ENCODE measurements at places on chromosomes 6 and 20. TPM values are rescaled to one million over a fixed set of nuclear protein-coding genes. Genes with fewer than 3 reads are reported as not detected.

Gene RNF182
- not detected for total RNA-seq

DNA sequence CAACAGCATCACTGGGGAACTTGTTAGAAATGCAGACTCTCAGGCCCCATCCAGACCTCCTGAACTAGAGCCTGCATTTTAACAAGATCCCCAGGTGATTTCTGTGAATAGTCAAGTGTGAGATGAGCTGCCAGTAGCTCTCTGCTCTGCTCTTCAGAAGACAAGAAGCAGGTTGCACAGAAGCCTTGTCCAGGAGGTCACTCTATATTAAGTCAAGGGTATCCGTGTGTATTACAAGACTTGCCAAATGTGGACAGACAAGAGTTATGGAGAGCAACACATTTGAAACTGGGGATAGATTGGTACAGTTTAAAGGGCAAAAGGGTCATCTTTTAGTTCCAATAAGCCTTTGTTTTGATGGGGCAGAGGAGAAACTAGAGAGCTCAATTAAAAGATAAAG is 23.2 kb upstream of the RIN2 start:
- DNase-seq, result no peak
- no peak overlapping the region for H3K4me3 ChIP-seq
- H3K36me3 ChIP-seq, result no peaks in the 10 kb centered on the region
- no peaks in the 10 kb centered on the region for H3K27me3 ChIP-seq

Gene OR2B6
- not detected for total RNA-seq

DNA sequence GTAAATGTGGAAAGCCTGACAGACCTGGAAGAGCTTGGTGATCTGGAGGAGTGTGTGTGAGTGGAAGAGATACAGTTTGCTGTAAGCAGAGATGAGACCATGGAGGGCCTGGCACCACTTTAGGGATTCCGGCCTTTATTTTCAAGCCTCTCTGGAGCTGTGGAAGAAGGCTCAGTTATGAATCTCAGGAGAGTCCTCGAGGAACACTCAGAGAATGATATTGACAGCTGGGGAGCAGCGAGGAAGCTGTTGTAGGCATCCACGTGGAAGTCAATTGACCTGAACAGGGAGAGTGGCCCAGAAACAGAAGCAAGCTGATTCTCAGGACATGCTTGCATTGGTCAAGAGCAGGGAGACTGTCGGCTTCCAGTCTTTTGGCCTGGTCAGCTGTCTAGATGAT is 108.4 kb upstream of the FOXQ1 start:
- H3K27me3 ChIP-seq, result peaks cover 3% of the 10 kb centered on the region
- H3K36me3 ChIP-seq, result no peaks in the 10 kb centered on the region
- DNase-seq, result no peak
- no peaks in the 10 kb centered on the region for H3K4me1 ChIP-seq
- no peak overlapping the region for H3K4me3 ChIP-seq

DNA sequence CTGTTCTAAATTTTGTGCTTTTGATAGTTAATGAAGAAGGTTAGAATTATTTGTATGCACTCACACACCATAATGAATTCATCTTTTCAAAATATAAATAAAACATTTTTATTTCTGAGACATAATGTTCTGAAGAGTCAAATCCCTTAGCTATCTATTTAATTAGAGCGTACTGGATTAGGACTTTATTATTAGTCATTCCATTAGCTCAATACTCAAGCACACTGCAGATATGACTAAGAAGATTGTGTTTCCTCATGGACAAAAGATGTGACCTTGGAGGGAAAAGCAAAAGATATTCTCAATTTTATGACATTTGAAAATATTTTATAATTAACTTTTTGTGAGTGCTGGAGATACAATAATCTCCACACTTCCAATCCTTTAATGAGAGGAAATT is 666.4 kb downstream of the CD109 start:
- no peaks in the 10 kb centered on the region for H3K4me1 ChIP-seq
- no peak overlapping the region for H3K27ac ChIP-seq
- no peak for DNase-seq
- H3K27me3 ChIP-seq, result no peaks in the 10 kb centered on the region
- H3K4me3 ChIP-seq, result no peak overlapping the region
- no peaks in the 10 kb centered on the region for H3K36me3 ChIP-seq

DNA sequence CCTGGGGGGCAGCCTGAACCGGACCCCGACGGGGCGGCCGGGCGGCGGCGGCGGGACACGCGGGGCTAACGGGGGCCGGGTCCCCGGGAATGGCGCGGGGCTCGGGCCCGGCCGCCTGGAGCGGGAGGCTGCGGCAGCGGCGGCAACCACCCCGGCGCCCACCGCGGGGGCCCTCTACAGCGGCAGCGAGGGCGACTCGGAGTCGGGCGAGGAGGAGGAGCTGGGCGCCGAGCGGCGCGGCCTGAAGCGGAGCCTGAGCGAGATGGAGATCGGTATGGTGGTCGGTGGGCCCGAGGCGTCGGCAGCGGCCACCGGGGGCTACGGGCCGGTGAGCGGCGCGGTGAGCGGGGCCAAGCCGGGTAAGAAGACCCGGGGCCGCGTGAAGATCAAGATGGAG is 636 bp downstream of the SRF start:
- no peaks in the 10 kb centered on the region for H3K27me3 ChIP-seq
- H3K27ac ChIP-seq, result peak overlapping the region; percentile 87
- peak; percentile 45 for DNase-seq
- H3K36me3 ChIP-seq, result peaks cover 43% of the 10 kb centered on the region
- H3K4me1 ChIP-seq, result peaks cover 51% of the 10 kb centered on the region

GRCh38 chr6:133594652-133595110 is 294.2 kb upstream of the TCF21 start:
- no peak overlapping the region for H3K4me3 ChIP-seq
- no peak overlapping the region for H3K27ac ChIP-seq
- H3K27me3 ChIP-seq, result no peaks in the 10 kb centered on the region
- no peaks in the 10 kb centered on the region for H3K4me1 ChIP-seq
- no peaks in the 10 kb centered on the region for H3K36me3 ChIP-seq

- peak overlapping the region; percentile 80 for H3K4me3 ChIP-seq
- H3K27ac ChIP-seq, result peak overlapping the region; percentile 80
- H3K27me3 ChIP-seq, result no peaks in the 10 kb centered on the region
- H3K36me3 ChIP-seq, result peaks cover 14% of the 10 kb centered on the region
- peaks cover 38% of the 10 kb centered on the region for H3K4me1 ChIP-seq
Observed at GRCh38 chr20:62066983-62067433, 1.3 kb upstream of the TAF4 start.

- no peak overlapping the region for H3K4me3 ChIP-seq
- no peak overlapping the region for H3K27ac ChIP-seq
- H3K27me3 ChIP-seq, result peaks cover 10% of the 10 kb centered on the region
- DNase-seq, result no peak
- H3K36me3 ChIP-seq, result no peaks in the 10 kb centered on the region
Observed at GRCh38 chr20:44692932-44693480, 22.2 kb upstream of the CCN5 start.

DNA sequence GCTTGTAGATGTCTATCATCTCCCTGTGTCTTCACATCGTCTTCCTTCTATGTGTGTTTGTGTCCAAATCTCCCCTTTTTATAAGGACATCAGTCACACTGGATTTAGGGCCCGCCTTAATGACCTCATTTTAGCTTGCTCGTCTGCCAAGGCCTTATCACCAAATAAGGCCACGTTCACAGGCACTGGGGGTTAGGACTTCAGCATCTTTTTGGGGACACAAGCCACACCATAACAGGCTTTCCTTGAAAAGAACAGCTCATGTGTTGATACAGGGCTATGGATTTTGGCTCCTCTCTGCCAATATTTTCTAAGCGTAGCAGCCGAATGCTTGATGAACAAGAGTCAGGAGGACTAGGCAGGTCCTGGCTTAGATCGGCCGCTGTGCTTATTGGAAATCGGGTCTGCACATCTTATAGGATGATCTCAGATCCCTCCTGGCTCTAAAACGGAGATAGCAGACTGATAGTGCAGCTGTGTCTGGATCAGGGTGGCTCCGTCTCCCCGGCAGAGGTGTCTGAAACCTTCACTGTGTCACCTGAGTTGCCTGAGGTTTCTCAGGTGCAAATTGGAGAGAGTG is 16.2 kb upstream of the TMEM181 start:
- H3K4me1 ChIP-seq, result peaks cover 3% of the 10 kb centered on the region
- no peak overlapping the region for H3K4me3 ChIP-seq
- no peak overlapping the region for H3K27ac ChIP-seq
- DNase-seq, result no peak
- H3K27me3 ChIP-seq, result peaks cover 25% of the 10 kb centered on the region

- no peak overlapping the region for H3K4me3 ChIP-seq
- peaks cover 21% of the 10 kb centered on the region for H3K27me3 ChIP-seq
- H3K36me3 ChIP-seq, result no peaks in the 10 kb centered on the region
- H3K27ac ChIP-seq, result no peak overlapping the region
Observed at GRCh38 chr6:154502553-154502952, 7.9 kb downstream of the CNKSR3 start.

GRCh38 chr20:15682690-15683089 is 890.6 kb downstream of the KIF16B start:
- no peak overlapping the region for H3K27ac ChIP-seq
- no peaks in the 10 kb centered on the region for H3K36me3 ChIP-seq
- H3K27me3 ChIP-seq, result no peaks in the 10 kb centered on the region
- H3K4me1 ChIP-seq, result no peaks in the 10 kb centered on the region
- no peak overlapping the region for H3K4me3 ChIP-seq
- DNase-seq, result no peak

DNA sequence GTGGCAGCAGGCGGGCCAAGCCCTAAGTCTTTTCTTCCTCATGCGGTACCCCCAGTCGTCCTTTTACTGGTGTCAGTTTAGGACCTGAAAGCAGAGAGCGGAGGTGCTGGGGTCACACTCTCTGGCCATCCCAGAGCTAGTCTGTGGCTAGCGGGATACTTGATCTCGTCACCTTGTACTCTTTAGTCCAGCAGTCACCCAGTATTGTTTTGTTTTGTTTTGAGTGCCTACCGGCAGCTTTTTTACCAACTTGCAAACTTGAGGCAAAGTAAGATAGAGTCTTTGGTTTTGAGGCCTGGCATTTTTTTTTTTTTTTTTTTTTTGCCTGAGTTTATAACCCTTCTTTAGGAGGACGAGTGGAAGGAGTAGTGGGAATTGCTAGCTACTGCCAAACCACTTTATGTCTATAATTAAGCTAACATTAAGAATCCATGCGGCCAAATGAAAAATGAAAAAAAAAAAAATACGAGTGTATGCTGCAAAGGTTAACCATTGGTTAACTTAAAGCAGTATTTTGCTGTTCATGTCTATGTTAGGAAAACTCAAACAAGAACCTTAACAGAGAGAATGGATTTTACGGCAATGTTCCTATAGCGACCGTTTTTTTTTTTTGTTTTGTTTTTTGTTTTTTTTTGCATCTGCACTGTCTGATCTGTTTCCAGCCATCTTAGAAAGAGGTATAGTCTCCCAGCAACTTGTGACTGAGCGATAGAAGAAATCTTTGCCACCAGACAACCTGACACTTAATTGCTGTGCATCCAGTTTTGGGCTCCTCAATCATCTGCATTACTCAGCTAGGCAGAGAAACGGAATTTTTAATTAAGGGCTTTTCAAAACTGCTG is 56.9 kb downstream of the FAM217A start:
- no peak for DNase-seq
- H3K4me1 ChIP-seq, result peaks cover 66% of the 10 kb centered on the region
- H3K27me3 ChIP-seq, result no peaks in the 10 kb centered on the region
- H3K36me3 ChIP-seq, result peaks cover 47% of the 10 kb centered on the region

Gene KCNB1
- 0.05 TPM for total RNA-seq

GRCh38 chr6:163427498-163428254 is 13.2 kb downstream of the QKI start:
- H3K27ac ChIP-seq, result no peak overlapping the region
- no peak overlapping the region for H3K4me3 ChIP-seq
- H3K27me3 ChIP-seq, result no peaks in the 10 kb centered on the region
- H3K4me1 ChIP-seq, result peaks cover 1% of the 10 kb centered on the region

Gene HEY2
- total RNA-seq, result not detected

DNA sequence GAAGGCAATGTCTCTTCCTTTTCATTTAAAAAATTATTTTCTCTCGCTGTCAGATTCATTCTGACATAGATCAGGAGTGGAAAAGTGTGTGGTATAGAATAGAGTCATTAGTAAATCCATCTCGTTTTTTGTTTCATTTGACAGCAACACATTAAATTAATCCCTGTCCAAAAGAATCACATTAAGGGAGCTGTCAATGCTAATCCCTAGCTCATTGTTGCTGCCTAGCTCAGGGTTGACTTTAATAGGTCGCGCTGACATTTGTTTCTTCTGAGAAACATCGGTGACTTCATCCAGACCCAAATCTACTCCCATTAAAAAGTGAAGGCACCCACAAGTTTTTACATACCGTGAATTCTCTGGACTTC is 25.4 kb upstream of the MAP3K7 start:
- peaks cover 12% of the 10 kb centered on the region for H3K4me1 ChIP-seq
- H3K4me3 ChIP-seq, result no peak overlapping the region
- no peak for DNase-seq
- no peak overlapping the region for H3K27ac ChIP-seq

DNA sequence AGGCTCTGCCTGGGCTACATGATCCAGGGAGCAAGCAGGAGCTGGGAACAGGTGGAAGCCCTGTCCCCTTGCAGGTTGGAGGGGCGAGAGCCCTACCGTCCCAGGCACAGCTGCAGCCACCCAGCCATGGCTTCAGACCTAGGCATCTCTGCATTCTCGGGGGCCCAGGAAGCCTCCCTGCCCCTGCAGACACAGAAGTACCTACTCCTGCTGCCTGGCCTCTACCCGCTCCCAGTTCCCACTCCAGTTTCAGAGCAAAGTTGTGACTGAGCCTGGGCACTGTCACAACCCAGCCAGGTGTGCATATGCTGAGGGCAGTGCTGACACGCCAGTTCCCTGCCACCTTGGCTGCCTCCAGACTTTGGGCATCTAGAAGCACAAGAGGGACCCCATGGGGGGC is 645.9 kb downstream of the HTR1B start:
- no peak overlapping the region for H3K4me3 ChIP-seq
- no peaks in the 10 kb centered on the region for H3K27me3 ChIP-seq
- no peak overlapping the region for H3K27ac ChIP-seq
- DNase-seq, result no peak
- H3K36me3 ChIP-seq, result no peaks in the 10 kb centered on the region

DNA sequence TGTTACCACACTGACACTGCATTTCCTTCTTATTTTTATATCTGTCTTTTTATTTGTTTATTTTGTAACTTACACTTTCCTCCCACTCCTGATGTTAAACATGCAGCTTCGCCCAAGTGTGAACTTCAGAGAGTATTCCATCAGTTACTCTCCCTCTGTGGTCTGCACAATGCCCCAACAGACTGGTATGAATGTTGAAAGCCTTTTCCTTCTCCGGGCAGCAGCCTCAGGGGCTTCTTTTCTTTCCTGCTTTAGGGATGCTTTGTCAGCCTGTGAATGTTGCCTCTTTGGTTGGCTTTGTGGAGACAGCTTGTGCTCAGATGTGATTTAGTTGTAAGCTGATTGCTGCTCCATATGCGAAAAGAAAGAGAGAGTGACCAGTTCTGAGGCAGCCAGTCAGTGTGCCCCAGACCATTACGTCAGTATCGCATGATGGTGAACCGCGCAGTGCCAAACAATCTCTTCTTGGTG is 44.0 kb downstream of the SMPDL3A start:
- no peaks in the 10 kb centered on the region for H3K4me1 ChIP-seq
- H3K27ac ChIP-seq, result no peak overlapping the region
- no peak overlapping the region for H3K4me3 ChIP-seq
- H3K36me3 ChIP-seq, result no peaks in the 10 kb centered on the region

Gene ARFGEF3
- total RNA-seq, result 0.50 TPM

- no peak for DNase-seq
- H3K4me3 ChIP-seq, result no peak overlapping the region
- H3K4me1 ChIP-seq, result no peaks in the 10 kb centered on the region
Observed at GRCh38 chr20:60751826-60752225, 500.2 kb upstream of the CDH4 start.

- no peak overlapping the region for H3K27ac ChIP-seq
- H3K36me3 ChIP-seq, result no peaks in the 10 kb centered on the region
- no peak for DNase-seq
- H3K4me3 ChIP-seq, result no peak overlapping the region
- peaks cover 19% of the 10 kb centered on the region for H3K4me1 ChIP-seq
- peaks cover 34% of the 10 kb centered on the region for H3K27me3 ChIP-seq
Observed at GRCh38 chr6:69871107-69871506, 4.8 kb downstream of the COL19A1 start.

All from activated CD4-positive, alpha-beta memory T cell treated with anti-CD3 and anti-CD28 coated beads, Interleukin-2, amount 10 ng/mL, durations not matched to agents 7 days and 5 days (primary cell).